C1 segment of cervical spinal cord (tissue), 14 donors: ENCODE measurements at places on chromosomes 7 and 10.

GRCh38 chr7:142714375-142714774 lies 34.9 kb upstream of the PRSS1 start:
- DNase-seq: no peak

DNA sequence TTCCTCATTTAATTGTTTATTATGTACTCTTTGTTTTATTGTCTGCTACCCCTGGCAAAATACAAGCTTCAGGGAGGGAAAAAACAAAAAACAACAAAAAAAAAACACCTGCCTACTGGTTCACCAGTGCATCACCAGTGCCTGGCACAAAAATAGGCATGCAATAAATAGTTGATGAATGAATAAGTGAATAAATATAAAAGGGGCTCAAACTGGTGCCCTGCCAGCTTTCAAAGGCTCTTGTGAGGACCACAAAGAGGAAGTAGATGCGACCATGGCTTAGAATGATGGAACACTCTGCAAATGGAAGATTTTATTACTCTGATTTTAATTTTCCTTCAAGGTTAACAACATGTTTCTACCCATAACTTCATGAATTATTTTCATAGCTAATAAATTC lies 213.0 kb upstream of the INHBA start:
- no peak for DNase-seq

DNA sequence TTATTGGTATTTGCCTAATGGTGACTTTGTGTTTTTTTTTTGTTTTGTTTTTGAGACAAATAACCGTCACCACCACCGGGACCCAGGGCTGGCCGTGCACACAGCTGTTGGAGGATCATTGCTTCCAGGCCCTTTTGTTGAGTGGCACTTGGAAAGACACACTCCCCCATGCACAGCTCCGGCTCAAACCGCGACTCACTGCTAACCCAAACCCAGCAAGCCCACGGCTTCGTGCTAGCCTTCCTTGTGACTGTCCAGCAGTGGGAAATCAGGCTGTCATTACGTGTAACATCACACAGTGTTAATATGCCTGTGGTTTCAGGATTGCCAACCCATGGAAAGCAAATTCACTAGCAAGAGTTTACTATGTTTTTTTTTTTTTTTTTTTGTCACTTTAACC lies 17.4 kb downstream of the BNIP3 start:
- no peak for DNase-seq

DNA sequence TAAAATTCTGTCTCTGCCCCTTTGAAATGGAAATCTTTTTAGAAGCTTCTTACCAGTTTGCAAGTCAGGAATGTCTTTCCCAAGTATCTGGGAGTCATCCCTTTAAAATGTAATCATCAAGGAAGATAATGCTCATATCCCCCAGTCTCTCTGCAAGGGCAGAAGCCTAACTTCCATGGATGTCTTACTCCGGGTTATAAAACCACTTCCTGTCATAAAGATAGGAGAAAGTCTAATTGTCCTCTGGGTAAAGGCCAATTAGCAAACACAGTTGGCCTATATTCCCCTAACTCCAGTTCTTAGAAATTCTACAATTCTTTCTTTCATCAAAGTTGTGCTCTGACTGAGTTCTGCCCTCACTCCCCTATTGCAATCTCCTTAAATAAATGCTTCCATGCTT lies 1631.5 kb upstream of the LRRTM3 start:
- DNase-seq: no peak

DNA sequence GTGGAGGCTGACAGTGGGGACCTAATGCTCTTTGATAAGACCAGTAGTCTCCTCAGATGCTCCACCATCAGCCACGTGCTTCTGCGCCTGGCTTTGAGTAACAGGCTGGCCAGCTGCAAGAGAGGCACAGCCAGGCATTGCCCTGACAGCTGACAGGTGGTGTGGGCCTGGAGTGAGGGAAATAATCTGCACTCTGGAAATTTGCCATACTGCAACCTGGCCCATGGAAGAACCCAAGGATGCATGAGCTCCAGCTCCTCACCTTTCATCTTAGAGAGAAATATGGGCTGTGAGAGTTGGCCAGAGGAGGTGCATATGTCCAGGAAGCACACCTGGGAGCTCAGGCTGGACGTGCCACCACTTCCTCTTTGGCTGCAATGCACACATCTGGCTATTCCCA lies 118.9 kb downstream of the PLXDC2 start:
- DNase-seq: no peak

DNA sequence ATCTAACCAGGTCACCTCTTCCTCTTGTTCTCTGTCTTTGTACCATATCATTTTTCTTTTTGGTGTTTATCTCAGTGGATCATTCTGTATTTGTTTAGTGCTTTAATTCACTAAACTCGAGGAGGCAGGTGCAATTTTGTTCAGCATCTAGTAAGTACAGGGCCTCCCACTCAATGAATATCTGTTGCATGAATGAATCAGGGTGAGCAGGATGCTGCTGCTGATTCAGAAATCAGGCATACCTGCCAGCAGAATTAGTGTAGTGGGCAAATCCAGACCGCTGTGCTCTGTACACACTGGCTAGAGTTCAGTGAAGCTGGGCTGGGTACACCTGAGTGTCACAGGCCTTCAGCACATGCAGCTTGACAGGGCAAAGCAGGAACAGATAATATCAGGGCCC lies 511.9 kb downstream of the SUGCT start:
- no peak for DNase-seq

GRCh38 chr7:44769776-44770294 lies 21.2 kb downstream of the ZMIZ2 start:
- DNase-seq: no peak
